ENCODE measurements at places on chromosomes 7 and 10.
A peak's percentile ranks its signal among the peaks of the same experiment; 100 is the strongest.

GRCh38 chr10:91042069-91042468 lies 121.2 kb upstream of the ANKRD1 start:
- DNase-seq, result no peak

- peak; percentile 4 for DNase-seq
These were observed 9.4 kb downstream of the ZCWPW1 start for GRCh38 chr7:100418930-100419659.

- no peak for DNase-seq
These were observed 95.4 kb upstream of the PRR15 start for GRCh38 chr7:29468196-29468595.

GRCh38 chr10:61452655-61453641 lies at the start of gene TMEM26:
TSS of gene TMEM26 (minus strand) at chr10:61453381. CDS start at chr10:61453081, 300 bp downstream.
- no peak for DNase-seq

DNA sequence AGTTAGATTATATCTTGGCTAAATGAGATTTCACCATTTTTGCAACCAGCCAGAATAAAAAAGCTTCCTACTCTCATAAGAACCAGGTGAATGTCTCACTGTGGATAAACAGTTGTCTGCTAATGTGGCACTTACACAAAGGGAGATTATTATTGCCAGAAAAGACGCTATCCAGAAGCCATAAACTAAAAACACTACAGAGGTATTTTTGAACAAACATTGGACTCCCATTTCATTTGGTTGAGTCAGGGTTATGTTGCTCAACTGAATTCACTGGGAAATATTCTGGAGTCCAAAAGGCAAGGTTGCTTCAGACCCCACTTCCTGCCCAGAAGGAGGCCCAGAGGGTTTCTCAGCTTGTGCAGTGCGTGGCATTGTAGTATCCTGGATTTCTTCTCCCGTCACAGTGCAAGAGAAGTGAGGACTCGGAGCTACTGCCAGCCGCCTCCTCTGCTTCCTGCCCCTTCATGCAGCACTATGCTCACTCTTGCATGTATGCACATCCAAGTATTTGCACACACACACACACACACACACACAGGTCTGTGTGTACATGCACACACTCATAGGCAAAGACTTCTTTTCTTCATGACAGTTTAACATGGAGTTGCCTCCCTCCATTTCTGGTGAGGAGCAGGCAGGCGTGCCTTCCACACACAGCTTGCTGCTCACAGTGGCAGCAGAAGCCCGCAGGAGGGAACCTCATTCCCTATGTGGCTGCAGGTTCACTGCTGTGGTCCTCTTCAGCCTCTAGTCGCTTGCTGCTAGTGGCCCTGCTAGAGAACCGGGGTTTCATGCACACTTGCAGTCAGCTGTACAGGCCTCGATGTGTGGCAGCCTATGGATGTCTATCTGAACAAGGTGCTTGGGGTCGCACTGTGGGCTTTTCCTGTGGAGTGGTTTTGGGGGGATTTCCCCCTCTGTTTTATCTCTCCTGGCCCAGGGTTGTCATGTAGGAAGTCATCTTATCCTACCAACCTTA lies 10.1 kb downstream of the DENND10 start:
- DNase-seq, result peak; percentile 61

- DNase-seq, result no peak
These were observed 9.0 kb upstream of the RHBDD2 start for GRCh38 chr7:75869776-75870379.
